Thymus (tissue), 14 donors: ENCODE measurements at places on chromosomes 2 and 18. TPM values are rescaled to one million over a fixed set of nuclear protein-coding genes. Genes with fewer than 3 reads are reported as not detected.

DNA sequence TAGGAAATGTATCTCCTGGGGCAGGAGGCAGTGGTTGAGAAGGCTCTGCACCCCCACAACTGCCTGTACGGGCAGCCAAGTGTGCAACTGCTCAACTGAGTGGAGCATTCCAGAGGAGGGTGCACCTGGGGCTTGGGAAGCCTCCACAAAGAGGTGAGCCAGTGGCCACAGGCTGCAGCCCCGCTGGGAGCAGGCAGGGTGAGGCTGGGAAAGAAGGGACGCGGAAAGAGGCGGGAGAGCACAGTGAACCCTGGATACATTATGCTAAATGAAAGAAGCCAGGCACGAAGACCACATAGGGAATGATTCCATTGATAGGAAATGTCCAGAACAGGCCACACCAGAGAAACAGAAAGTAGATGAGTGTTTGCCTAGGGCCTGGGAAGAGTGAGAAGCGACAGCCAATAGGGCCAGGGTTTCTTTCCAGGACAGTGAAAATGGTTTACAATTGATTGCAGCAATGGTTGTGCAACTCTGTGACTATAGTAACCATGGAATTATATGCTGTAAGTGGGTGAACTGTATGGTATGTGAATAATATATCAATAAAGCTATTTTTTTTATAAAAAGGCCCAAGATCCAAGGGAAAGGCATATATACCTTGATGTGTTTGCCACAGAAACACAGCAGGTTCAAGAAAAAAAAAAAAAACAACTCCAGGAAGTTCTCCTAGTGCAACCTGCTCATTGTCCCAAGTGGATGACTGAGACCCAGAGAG is 82.4 kb downstream of the DDX1 start:
- no peak for DNase-seq

DNA sequence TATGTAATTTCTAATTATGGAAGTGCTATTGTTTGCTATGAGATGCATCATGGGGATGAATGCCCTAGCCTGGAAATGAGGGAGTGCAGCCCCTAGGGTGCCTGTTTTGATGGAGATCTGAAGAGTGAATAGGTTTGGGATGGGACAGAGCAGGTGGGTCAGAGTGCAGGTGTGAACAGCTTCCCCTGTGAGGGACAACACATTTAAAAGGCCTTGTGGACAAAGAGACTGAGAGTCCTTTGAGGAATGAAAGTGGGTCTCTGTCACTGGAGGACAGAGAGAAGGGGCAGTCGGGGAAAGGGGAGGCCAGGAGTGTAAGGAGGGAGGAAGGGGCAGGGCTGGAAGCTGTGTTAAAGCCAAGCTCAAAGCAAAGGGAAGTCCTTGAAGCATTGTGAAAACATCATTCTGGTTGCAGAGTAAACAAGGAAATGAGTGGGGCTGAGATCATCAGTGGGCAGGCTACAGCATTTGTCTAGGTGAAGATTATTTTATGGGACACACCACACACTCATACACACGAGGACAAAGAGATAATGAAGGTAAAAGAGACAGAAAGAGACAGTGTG is 877.6 kb downstream of the SLC4A3 start:
- no peak for DNase-seq

DNA sequence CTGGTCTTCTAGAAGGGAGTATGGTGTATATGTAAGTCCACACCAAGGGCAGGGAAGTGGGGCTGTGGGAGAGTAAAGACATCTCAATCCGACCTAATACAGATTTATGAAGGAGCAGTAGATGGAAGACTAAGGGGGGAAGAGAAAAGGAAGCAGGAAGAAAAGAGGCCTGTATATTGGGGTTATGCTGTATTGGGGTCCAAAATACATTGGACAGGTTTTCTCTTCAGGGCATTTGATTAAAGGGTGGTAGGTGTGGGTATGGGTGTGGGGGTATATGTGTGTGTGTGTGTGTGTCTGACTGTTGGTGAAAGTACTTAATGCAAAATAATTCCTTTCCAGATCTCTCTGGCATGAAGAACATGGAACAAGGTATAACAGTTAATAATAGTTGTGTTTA is 33.6 kb upstream of the SCYGR2 start:
- no peak for DNase-seq

DNA sequence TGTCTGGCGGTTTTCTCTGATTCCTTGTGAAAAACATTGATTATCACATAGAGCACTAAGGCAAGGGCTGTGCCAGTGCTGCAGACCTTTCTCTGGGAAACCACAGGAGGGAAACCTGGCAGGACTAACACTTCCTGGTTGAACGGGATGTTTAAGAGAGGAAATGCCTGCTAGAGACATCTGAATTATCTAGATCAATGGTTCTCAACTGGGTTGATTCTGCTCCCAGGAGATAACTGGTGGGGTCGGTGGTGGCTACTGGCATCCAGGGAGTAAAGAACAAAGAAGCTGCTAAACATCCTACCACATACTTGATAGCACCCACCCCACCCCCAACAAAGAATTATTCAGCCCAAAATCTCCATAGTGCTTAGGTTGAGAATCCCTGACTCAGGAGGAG is 37.5 kb downstream of the DDX18 start:
- DNase-seq: no peak

ERICH2 gene
- 0.52 TPM for polyA plus RNA-seq

CNDP1 gene
- 0.64 TPM for polyA plus RNA-seq

DNA sequence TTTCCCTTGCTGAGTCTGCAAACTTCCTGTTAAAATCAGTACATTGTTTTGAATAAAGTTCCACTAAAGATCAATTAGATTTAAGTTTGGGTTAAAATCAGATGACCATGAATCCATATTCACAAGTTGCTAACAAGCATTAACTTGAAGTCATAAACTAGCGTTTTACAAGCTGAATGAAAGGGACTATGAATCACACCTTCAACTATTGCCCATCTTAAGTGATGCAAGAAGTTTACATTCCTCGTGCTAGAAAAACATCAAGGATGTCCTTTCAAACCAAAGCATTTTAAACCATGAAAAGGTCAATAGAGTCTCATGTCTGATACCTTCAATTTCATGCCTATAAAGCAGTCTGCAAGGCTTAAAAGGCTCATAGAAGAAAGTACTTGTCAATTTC is 257.2 kb upstream of the SYT4 start:
- DNase-seq: no peak

GRCh38 chr2:127083819-127084503 is 23.0 kb downstream of the BIN1 start:
- no peak for DNase-seq

FN1 gene
- 439 TPM for polyA plus RNA-seq

DNA sequence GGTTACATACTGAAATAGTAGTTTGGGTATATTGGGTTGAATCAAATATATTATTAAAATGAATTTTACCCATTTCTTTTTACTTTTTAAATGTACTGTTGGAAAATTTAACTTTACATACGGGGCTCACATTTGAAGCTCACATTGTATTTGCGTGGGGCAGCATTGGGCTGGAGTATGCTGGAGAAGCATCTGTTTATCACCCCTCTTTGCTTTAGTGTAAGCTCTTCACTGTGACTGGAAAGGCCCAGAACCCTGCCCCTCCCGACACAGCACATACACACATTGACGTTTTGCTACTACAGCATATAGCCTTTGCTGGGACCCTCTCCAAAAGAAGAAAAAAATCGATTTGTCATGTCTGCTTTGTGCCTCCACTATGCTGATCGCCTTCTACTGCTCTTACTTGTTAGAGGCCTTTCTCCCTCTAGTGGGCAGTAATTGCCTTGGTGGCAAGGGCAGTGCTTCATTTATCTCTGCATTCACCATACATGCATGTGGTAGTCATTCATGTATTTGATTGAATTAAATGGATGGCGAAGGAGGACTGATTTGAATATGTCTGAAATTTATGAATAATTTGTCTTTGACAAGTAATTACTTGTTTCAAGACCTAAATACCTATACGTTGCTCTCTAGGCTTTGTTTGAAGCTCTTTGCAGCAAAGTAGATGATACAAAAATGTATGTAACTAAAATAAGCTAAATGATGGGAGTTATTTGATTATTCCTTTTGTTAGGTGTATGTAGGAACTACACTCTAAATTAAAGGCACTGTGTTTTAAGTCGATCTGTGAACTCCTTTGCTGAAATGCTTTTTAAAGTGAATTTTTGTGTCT is 37.4 kb downstream of the VAPA start:
- DNase-seq: peak; percentile 18

MEP1B gene
- 0.11 TPM for polyA plus RNA-seq

CFAP221 gene
- 0.41 TPM for polyA plus RNA-seq

DNA sequence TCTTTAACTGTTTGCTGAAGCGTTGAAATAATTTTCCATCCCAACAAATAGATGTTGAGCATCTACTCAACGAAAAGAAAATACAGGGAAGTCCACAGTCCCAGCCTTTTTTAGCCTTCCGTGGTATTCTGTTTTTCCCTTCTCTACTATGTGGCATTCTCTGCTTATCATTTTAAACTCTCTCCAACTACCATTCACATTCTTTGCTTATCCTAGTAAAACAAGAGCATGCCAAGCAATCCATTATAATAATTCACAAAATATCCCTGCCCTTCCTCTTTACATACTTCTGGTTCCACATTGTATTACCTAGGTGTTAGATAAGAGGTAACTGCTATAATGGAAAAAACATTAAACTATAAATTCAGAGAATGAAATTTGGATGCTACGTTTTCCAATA is 1.6 kb upstream of the SESTD1 start:
- DNase-seq: no peak

- no peak for DNase-seq
These were observed 243.6 kb upstream of the EPAS1 start for GRCh38 chr2:46053564-46053963.

GRCh38 chr2:189178726-189179569 is 613 bp downstream of the COL5A2 start:
- DNase-seq: no peak

DNA sequence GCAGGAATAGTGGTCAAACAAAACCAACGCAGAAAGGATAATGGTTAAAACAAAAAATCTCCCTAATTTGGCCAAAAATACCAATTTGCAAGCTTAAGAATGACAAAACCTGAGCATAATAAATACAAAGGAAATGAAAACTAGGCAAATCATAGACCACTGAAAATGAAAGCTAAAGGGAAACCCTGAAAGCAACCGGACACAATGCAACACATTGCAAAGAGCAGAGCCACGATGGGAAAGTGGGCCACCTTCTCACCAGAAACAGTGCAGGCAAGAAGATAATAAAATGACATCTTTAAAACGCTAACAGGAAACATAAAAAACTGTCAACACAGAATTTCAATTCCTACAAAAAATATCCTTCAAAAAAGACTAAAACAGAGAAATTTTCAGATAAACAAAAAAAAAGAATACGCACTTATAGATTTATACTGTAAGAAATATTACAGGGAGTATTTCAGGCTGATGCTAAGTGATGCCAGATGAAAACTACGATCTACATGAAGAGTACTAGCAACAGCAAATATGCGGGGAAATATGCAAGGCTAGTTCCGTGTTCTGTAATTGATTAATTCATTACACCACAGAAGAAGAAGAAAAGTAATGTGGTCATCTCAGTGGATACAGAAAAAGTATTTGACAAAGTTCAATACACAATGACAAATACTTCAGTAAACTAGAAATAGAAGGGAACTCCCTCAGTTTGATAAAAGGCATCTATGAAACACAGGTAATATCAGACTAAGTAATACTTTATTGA is 239.5 kb downstream of the L3MBTL4 start:
- no peak for DNase-seq

DNA sequence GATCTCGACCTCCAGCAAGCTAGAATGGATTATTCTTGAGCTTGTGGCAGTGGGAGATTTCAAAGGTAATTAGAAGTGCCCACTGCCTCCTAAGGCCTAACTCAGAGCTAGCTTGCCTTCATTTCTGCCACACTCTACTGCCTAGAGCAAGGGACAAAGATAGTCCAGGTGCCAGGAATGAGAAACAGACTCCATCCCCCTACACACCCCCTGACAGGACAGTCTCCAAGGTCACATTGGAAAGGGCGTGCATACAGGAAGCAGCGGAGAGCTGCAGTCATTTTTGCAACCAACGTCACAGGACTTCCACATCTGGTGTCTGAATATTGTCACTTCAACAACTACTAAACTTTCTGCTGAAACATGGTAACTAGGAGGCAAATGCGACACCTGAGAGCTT is 101.0 kb upstream of the SH3BP4 start:
- no peak for DNase-seq

SPP2 gene
- polyA plus RNA-seq: 0.11 TPM

DNA sequence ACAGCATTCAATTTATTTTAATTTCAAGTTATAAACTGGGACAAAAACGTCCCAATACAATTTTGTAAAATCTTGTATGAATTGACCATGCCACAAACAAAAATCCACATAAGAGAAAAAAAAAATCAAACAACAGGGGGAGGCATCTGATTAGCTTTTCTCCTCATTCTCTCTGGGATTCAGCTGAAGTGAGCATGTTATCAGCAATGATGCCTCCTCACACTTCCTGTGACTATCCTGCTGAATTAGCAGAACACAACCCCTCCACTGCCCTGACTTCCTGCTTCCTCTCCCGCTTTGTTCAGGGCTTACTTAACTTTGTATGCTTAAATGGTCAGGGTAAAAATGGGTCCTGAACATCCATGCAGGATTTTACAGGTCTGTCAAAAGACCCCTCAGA is 132.2 kb upstream of the ITGB6 start:
- DNase-seq: no peak

GRCh38 chr18:53944721-53945120 is 279.7 kb downstream of the MBD2 start:
- peak; percentile 25 for DNase-seq

DNA sequence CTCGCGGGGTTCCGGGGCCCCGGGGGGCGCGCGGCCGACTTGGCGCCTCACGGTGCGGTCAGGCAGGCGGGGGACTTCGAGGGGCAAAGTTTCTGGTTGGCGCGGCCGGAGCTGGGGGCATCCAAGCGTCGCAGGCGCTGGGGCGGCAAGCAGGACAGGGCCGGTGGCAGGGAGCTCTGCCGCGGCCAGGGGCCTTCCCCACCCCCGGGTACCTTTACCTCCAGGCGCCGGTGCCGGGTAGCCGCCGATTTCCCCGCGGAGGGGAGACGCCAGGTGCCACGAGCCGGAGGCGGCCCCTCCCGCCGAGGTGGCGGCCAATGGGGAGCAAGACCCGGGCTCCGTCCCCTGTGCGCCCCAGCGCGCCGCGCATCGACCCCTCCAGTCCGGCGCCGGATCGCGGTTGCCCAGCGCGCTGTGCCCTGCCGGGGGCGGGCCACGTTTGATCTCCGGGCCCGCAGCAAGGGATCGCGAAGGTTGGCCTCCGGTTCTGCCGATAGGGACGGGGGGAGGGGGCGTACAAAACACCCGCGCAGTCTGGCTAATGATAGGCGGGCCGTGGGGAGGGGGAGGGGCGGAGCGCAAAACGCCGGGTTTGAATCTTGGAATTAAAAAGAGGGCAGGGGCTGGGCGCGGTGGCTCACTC is at the start of gene ST8SIA5:
ST8SIA5 (minus strand) TSS at position 495 of the 643 bp plus-strand sequence. CDS start 545 bp downstream, outside the sequence.
- no peak for DNase-seq

DNA sequence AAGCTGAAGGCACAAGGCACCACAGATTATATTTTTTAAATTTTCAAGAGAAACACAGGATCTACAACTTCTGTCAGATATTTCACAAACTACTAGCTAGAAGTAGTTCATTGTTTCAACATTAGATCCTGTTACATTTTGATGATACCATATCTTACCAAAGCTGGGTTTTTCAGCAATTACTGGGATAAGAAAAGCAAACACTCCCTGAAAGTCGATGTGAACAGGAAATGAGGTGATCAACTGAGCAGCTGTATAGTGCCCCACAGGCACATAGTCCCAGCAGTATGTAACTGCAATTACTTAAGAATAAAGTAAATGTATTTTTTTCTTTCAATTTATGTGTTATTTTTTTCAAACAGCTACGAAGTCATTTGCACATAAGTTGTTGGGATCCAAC is 103.5 kb downstream of the DNER start:
- no peak for DNase-seq

DLX1 gene
- polyA plus RNA-seq: 0.23 TPM

- no peak for DNase-seq
These were observed 8.2 kb downstream of the IL1A start for GRCh38 chr2:112776113-112776512.

DQX1 gene
- 0.78 TPM for polyA plus RNA-seq
